Neural progenitor cell (in vitro differentiated cells): ENCODE measurements at places on chromosomes 11 and 22.

- DNase-seq = no peak
Observed at GRCh38 chr22:46748908-46749675, 11.0 kb upstream of the CERK start.

DNA sequence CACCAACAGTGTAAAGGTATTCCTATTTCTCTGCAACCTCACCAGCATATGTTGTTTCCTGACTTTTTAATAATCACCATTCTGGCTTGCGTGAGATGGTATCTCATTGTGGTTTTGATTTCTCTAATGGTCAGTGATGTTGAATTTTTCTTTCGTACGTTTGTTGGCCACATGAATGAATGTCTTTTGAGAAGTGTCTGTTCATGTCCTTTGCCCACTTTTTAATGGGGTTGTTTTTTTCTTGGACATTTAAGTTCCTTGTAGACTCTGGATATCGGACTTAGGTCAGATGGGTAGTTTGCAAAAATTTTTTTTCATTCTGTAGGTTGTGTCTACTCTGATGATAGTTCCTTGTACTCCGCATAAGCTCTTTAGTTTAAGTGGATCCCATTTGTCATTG lies 22.8 kb downstream of the USP35 start:
- DNase-seq = no peak

GRCh38 chr22:37196539-37197450 lies 8.7 kb upstream of the C1QTNF6 start:
- peak; percentile 25 for DNase-seq

DNA sequence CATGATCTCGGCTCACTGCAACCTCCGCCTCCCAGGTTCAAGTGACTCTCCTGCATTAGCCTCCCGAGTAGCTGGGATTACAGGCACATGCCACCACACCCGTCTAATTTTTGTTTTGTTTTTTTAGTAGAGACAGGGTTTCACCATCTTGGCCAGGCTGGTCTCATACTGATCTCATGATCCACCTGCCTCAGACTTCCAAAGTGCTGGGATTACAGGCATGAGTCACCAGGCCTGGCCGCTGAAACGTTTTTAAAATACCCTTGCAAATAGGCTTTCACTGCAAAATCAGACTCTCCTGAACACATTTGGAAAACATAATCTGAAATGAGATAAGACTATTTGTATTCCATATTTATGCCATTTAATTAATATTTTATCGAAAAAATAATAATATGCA lies 826.1 kb upstream of the CNTN5 start:
- DNase-seq = no peak

DNA sequence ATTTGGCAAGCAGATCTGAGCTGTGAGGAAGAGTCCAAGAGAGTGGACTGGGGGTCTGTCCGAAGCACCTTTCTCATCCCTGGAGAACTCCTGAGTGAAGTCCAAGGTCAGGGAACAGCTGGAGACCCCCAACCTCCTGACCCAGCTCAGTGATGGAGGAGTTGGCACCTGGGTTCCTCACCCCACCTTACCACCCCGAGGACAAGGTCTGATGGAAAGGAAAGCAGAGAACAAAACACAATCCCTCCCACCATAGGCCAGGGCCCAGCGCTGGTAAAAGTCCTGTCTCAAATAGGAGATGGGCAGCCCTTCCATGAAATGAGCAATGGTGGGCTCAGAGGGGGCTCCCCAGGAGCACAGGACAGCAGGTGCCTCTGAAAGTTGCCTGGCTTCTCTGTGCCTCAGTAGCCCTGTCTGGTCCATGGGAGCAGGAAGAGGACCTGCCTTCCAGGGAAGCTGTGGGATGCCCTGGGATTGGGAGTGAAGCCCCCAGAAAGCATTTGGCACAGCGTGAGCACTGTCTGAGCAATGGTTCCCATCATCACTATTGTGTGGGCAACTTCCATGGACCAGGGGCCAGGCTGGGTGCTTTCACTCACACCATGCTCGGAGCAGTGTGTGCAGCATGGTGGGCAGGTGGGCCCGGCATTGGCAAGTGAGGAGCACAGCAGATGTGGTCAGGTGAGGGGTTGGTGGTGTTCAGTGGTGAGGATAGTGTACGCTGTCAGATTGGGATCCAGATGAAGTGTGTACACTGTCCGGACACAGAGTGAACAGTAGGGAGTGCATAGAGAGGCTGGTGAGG lies 7.5 kb downstream of the TRIM29 start:
- no peak for DNase-seq
